ENCODE measurements at places on chromosomes 4 and X.

- no peak for DNase-seq
Observed at GRCh38 chr4:10026485-10026884, 5.2 kb upstream of the SLC2A9 start.

GRCh38 chrX:7133050-7133440, 14.5 kb upstream of the STS start:
- DNase-seq: no peak

DNA sequence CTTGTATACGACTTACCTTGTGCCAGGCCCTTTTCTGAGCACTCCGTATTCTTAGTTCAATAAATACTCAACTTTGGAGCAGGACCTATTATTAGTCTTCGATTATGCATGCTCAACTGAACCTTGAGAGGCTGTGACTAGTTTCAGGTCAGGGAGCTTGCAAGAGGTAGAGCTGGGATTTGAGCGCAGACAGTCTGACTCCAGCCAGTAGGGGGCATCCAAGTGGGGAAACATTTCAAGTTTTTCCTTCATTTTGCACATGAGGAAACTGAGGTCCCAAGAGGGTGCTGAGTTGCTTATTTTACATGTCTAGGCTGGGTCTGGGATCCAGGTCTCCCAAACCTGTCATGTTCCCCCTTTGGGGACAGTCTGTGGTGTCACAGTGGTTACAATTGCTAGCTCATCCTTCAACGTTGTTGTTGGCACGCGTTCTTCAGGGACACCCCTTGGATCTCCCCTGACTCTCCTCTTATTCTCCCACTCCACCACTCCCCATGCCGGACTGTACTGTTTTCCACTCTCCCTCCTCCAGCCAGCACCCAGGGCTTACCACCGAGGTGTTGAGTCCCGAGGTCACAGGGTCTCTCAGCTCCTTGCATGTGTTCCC, 6.7 kb upstream of the PRICKLE3 start:
- peak; percentile 51 for DNase-seq

DNA sequence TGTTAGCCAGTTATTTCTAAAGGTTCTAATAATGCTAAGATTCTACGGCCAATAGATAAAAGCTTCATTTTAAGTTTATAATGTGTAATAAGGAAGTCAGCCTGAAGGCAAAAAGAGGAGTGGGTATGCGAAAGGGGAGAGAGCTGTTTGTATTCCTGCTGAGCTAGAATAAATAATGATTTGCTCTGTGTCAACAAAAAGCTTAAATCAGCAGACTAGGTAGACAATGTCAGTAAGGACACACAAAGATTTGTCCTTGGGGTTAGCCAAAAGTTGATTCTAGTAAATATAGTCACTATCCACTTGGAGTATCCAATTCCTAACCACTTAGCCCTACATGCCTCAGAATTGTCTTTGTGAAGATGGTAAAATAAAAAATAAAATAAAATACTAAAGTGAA, 90.3 kb upstream of the GRIA3 start:
- DNase-seq: no peak

DNA sequence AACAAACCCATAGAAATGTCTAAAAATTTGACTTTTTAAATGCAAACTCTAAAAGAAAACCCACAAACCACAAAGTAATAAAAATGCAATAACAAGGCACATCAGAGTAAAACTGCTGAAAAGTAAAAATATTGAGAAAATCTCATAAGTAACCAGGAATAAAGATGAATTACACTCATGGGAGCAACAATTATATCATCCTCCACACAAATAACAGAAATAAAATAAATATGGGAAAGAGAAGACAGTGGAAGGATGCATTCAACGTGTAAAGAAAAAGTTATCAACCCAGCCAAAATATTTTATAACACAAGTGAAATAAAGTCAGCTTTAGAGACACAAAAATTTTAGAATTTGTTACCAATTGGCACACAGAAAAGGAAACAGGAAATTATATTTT, 1420.2 kb downstream of the PCDH18 start:
- DNase-seq: no peak

GRCh38 chr4:150002561-150002960, 75.7 kb upstream of the DCLK2 start:
- no peak for DNase-seq

GRCh38 chr4:169295822-169296221, 25.1 kb upstream of the SH3RF1 start:
- DNase-seq: no peak

GRCh38 chr4:98467627-98468072, 190.8 kb downstream of the TSPAN5 start:
- peak; percentile 65 for DNase-seq

DNA sequence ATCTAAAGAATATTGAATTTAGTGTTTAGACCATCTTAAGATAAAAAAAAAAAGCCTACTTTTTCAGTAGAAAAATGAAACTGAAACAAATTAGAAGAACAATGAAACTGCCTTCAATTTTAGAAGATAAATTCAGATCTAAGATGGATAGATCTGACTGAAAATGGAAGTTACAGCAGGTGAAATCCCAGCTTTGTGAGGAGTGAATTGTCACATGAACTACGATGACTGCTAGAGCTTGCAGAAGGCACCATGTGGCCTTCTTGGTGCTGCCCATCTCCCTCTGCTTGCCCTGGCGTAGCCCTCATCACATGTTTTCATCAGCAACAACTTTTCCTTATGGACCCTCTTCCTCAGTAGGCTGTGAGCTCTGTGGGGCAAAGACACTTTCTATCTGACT, 51.4 kb upstream of the EMCN start:
- DNase-seq: no peak

DNA sequence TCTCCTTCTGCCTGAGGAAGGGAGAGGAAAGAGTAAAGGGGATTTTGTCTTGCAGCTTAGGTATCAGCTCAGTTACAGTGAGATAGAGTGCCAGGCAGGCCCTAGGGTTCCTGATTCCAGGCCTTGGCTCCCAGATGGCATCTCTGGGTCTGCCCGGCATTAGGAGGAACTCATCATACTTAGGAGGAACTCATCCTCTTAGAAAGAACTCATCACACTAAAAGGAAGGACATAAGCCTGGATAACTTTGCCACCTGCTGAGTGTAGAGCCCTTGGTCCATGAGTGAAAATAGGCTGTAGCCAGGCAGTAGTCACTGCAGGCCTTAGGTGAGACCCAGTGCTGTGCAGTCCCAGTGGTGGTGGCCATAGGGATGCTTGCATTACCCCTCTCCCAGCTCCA, 367.1 kb downstream of the PACRGL start:
- no peak for DNase-seq

DNA sequence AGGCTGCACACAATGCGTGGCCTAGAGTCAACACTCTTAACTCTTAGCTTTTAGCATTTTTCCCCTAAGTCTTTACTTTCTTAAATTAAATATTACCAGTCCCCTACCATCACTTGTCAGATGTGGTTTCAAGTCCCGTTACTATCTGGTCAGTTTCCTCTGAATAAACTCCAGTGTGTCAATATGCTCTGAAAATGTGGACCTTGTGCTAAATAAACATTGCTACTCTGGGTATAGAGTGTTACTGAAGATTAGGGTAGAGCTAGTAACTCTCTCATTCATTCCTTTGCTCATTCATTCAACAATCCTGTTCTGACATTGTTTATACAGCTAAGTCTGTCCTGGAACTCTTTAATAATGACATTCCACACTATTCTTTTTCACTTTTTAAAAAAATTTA, 251.0 kb downstream of the MAPK10 start:
- no peak for DNase-seq

DNA sequence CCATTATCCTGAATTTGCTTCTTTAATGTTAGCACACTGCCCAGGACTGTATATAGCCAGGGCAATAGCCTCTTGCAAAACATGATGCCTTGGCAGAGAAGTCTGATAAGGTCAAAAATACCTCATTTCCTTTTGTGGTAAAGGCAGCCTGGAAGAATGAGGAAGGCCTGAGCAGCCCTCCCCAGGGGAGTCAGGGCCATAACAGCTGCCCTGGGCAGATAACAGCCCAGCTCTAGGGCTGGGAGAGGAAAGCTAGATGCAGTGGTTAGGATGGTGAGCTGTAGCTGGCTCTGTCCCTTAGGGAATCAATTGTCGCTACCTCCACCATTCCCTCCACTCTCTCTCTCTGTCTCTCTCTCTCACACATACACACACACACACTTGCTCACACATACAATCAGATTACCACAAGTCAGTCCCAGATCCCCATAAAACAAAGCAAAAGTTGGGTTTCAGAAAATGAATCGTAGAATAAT, 29.2 kb downstream of the EFHC2 start:
- DNase-seq: peak; percentile 42

DNA sequence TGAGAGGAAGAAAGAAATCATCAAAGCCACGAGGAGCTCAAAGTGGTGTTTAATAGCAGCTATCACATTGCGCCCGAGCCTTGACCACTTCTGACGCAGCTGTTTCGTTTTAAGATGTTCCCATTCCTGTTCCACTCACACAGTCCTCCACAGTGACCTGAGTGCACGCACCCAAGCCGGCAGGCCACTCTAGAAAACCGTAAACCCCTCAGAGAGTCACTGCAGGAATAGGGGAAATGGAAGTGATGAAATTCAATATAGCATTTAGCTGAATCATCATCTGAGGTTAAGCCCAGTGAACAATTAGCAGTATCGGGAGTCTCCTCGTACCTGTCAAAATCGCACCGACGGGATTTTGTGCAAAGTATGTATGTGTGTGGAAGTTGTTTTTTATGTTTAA, 17.9 kb upstream of the HAND2 start:
- no peak for DNase-seq

DNA sequence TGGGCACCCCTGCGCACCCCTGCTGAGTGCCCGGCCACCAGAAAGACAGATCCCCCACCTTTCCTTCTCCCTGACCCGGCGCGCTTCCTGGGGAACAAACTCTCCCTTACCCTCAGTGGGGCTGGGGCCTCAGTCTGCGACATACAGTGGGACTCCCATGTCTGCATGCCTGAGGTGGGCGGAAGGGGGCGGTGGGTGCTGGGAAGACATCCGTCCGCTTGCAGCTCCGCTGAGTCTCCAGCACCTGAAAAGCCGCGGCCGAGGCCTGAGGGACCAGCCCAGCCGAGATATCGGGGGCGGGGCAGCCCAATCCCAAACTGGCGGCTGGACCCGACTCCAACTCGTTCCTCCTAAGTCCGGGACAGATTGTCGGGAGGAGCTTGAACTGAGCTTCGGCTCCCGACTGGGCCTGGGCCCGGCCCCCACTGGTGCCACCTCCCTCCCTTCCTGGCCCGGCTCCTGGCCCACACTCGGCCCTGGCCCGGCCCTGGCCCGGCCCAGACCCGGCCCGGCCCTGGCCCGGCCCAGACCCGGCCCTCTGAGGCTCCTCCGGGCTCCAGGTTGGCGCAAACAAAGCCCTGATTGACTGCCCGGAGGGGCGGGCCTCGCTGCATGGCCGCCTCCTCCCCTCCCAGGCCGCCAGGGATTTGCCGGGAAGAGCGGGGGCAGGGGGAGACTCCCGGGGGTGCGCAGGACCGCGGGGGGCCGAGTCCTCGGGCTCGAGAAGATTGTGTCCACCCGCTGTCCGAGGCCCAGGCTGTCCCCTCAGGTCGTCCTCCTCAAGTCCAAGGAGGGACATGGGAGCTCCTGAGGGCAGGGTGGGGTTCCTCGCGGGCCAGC, 877 bp upstream of the SLC16A2 start:
- DNase-seq: peak; percentile 57

DNA sequence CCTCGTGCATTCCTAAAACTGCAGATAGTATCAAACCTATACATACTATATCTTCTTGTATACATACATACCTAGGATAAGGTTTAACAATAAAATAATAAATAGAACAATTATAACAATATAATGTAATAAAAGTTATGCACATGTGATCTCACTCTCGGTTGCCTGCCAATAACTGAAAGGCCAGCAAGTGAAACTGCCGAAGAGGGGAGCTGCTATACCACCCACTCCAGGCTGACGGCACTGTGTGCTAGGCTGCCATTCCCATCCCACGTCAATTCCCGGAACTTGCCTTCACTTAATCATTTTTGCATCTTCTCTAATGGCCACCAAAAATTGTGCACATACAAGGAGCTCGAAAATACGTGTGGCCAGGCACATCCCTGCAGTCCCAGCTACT, 451.1 kb upstream of the FAT1 start:
- no peak for DNase-seq

GRCh38 chr4:152462047-152462446, 73.8 kb downstream of the FBXW7 start:
- DNase-seq: no peak

GRCh38 chr4:182885022-182885737, 32.0 kb downstream of the DCTD start:
- DNase-seq: no peak

- DNase-seq: no peak
Observed at GRCh38 chrX:47631676-47632075, 1.9 kb upstream of the CFP start.

DNA sequence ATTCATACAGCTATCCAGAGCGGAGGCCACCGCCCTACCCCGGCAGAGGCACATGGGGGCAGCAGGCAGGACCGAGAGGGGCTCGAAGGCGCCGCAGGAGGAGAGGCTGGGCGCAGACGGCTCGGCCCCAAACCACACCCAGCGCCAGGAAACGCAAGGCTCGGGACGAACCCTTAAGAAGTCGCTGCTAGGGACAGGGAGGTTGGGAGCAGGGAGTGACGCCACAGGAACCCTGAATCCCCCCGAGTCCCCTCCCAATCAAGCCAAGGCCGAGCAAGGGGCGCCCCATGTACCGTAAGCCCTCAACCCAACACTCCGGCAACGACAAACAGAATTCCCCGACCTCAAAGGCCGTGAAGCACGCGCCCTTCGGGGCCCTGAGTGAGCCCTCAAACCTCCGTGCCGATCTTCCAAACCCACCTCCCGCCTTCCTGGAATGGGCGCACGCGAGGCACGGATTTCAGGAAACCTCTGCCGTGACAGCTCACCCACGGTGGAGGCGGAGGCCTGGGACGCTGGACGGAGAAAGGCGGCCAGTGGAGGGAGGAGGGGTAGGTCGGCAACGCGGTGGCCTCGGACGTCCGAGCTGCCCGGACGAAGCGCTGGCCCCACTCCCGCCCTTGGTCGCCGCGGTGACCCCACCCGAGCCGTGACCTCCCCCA, 1.8 kb downstream of the ZFYVE28 start:
- peak; percentile 47 for DNase-seq

DNA sequence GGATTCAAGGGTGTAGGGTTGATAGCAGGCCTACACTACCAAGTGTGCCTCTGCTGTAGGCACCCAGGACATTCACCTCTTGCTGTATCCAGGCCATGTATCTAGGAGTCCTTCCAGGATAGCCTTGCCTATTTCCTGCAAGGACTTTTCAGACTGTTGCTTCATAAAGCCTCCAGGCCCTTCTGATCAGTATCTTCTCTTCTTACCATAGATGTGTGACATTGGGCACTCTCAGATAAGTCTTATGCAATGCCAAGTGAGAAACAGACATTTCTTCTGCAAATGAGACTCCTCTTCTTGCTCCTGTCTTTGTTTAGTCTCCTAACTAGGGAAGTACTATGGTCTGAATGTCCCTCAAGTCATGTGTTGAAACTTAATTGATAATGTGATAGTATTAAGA, 386.8 kb downstream of the ANKRD50 start:
- DNase-seq: no peak
